ENCODE measurements at places on chromosomes 16 and 17.

DNA sequence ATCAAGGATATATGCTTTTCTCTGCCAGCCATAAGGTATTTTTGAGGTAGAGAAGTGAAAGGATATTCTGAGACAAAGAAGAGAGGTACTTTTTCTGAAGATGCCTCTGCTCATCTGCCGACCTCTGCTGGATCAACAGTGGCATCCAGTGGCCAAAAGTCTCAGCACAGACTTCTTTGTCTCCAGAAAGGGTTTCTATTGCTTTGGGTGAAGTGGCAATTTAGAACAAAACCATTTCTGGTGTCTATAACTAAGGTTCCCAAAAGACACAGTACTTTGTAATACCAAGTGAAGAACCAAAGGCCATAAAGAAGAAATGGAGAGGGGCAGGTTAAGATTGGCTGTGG is 155.2 kb upstream of the C17orf78 start:
- DNase-seq = no peak

DNA sequence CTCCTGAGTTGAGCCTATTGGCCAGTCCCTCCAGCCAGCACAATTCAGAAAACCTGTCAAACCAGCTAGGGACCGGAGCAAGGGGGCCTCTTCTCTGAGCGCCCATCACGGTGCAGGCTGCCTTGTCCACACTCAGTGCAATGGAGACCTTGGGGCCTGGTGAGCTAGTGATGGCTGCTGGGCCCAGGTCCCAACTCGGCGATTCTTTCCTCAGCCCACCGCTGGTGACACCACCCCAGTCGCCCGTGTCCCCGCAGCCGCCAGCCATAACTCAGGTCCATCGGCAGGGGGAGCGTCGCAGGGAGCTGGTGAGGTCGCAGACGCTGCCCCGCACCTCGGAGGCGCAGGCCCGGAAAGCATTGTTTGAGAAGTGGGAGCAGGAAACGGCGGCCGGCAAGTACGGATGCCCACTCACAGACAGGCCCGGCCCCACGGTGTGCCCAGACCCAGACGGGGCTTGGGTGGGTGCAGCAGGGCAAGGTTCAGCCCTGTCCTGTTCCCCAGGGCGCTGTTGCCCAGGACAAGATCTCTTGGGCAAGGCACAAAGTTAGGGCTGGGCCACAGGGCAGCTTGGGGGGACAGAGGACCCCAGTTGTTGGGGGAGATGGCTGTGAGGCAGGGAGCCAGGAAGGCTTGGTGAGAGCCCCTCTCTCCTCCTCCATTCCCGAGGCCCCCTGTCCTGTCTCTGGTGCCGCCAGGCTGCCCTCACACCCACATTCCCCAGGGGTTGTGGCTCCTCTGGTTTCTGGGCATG is 10.8 kb downstream of the SMTNL2 start:
- peak; percentile 45 for DNase-seq

- no peak for DNase-seq
These were observed 44.2 kb downstream of the NT5M start for GRCh38 chr17:17347234-17347955.

DNA sequence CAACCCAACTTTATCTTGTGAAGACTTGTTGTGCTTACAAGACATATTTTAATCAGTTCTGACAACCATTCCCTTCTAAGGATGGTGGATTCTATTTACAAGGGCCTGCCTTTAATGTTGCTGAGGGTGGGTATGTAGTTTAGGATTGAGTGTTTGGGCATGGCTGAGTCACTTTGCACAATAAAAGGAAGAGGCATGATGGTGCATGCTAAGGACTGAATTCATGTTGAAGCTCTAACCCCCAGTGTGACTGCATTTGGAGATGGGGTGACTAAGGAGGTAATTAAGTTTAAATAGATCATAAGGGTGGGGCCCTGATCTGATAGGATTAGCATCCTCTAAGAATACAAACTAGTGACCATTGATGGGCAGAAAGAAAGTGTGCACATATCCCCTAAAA is 196.1 kb upstream of the HS3ST3A1 start:
- no peak for DNase-seq

- DNase-seq = no peak
These were observed 63.6 kb upstream of the NFAT5 start for GRCh38 chr16:69501956-69502745.
